ENCODE measurements at places on chromosomes 3 and 15.

- DNase-seq = no peak
Measured at GRCh38 chr15:29070471-29071231, 184.9 kb downstream of the APBA2 start.

DNA sequence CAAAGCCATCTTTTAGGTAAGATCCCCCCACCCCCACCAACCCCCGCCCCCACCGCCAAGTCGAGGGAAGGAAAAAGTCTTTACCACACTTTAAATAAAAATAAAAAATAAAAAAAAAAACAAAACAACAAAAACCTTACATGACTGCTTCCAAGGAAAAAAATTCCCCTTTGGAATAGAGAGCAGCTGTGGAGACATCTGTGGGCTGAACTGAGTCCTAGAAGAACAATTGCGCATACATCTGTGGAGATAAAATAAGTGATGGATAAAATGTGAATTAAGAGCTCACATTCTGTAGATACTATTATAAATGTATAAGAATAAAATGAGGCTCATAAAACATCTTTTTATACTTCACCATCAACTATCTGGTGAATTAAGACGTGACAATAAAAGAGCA lies 601.7 kb upstream of the AGTR1 start:
- DNase-seq = no peak

DNA sequence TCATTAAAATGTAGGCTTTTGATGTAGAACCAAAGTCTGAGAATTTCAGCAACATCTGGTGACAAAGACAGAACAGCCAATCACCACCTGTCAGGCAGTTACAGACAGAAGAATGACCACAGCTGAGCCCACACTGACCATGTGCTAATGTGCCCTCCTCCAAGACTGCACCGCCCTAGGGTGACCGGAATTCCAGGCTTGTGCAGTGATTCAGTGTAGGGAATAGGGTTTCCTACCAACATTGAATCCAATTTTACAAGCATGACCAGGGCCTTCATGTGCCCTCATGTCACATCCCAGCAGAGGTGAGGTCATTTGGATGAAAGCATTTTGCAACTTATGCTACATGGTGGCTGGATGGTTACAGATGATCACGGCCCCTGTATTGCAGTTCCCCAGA lies 412.5 kb downstream of the SOX2 start:
- no peak for DNase-seq

DNA sequence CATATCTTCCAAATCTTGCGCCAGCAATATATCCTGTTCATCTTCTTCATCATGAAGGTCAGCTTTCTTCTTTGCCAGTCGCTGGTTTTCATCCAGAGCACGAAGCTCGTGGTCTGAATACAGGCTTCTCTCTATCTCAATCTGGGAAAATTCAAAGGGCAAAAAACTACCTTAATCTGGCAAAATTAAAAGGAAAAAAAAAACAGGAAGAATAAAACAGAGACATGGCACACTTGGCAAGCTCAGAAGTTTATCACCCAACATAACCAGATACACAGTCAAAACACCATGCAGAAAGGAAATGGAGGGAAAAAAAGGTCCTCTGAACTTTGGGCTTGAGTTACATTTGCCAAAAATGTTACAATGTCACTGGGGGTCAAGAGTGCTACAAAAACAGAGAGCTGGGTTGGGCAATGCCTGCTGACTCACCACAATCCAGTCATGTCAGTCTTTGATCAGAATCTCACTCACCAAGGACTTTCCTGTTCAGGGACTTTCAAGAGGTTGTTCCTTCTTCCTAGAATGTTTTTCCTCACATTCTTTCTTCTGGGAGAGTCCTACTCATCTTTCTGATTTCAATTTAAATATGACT lies 1.5 kb downstream of the MRPL46 start:
- DNase-seq = no peak

DNA sequence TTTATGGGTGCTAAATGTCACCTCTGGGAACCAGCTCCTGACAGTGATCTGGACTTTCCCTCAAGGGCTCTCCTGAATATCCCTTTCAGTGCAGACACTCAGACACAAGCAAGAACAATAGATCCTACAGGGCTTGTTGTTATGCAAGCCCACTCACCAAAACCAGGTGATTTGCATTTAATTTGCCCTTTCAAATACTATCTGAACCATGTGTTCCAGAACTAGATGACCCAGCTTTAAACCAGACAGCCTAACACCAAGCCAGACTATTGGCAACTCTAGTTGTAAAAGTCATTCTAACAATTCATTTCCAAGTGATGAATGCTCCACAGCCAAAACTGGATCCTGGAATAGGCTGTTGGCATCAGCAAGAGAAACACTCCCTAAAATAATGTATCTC lies 5.6 kb upstream of the ATP8B4 start:
- DNase-seq = no peak

- peak; percentile 44 for DNase-seq
Measured at GRCh38 chr3:142586803-142587406, 8.4 kb upstream of the ATR start.

- no peak for DNase-seq
Measured at GRCh38 chr3:146093896-146094295, 67.1 kb downstream of the PLOD2 start.

Measured in CD4-positive, alpha-beta T cell treated with Interleukin-15 for 4 hours (primary cell).